ENCODE measurements at places on chromosomes 4 and X.

DNA sequence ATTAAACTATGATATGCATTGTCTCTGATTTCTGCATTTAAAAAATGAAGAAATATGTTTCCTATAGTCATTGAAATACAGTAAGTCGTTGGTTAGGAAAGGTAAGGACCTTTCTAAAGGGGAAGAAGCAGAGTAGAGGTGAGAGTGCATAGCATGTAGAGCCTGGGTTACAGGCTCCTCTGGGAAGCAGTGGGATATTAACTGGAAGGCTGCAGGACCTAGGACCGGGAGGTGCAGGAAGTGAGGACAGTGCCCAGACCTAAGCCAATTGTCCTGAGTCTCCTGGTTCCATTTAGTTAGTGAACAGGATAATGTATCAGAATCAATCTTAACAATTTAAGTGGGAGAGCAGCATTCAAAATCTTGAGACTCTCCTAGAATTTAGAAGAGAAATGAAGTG is 237.1 kb upstream of the NUDT6 start:
- DNase-seq = no peak

GRCh38 chr4:118400356-118400755 is 47.6 kb upstream of the PRSS12 start:
- no peak for DNase-seq

DNA sequence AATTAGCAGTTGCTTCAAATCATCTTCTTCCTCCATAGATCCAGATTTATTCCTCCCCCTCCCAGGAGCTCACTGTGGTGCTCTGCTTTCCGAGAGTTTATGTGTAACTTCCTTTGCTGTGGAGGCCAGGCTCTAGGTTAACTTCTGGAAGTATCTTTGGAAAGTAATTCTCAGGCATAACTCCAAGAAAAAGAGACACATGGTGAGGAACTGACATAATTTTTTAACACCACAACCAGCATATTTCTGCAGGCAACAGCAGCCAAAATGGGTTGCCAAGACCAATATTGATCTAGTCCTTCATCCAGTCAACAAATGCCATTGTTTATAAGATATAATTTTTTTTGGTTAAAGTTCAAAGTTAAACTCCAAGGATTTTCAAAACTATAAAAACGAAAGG is 114.5 kb upstream of the RBPJ start:
- no peak for DNase-seq

GRCh38 chrX:110133735-110134370 is 130.9 kb downstream of the TMEM164 start:
- no peak for DNase-seq

DNA sequence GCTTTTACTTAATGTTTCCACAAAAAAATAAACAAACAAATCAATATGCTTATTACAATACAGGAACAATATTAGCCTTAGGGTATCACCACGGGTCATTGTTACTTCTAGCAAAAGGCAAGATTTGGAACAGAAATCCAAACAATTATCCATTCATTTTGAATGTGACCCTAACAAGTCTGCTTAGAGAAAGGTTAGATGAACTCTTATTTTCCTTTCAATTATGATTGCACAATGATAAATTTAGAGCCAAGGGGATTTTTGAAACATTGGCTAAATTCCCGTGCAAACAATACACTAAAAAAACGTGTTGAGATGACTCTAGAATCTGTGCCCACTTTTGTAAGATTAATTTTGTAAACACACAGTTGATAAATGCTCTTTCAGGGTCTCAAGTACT is 474.7 kb downstream of the PCDH7 start:
- DNase-seq = no peak

GRCh38 chrX:37468124-37468739 is 103.2 kb upstream of the LANCL3 start:
- DNase-seq = no peak

- no peak for DNase-seq
Observed at GRCh38 chrX:68908071-68908470, 79.2 kb downstream of the EFNB1 start.

DNA sequence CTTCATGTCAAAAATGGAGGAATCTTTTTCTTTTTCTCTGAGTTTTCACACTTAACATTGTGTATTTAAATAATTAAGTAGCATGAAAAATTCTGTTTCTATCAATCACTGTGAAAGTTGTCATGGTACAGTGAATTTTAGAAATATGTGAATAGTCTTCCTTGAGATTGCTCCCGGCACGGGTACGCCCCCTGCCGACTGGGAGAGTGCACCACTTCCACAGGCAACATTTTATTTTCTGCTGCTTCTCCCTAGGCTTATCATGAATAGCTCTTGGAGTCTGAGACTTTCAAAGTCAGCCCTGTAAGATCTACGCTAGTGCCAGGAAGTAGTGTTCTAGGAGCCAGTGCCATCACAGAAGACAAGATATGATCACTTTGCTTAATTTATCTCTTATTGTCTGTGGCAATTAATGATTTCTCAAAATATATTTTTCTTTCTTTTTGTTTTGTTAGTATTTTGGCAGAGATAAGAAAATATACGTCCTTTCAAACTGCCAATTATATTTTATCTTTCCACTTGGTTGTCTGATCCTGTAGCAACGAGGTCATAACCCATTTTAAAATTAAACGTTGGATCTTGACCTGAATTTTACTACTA is 763.8 kb upstream of the AADAT start:
- no peak for DNase-seq

DNA sequence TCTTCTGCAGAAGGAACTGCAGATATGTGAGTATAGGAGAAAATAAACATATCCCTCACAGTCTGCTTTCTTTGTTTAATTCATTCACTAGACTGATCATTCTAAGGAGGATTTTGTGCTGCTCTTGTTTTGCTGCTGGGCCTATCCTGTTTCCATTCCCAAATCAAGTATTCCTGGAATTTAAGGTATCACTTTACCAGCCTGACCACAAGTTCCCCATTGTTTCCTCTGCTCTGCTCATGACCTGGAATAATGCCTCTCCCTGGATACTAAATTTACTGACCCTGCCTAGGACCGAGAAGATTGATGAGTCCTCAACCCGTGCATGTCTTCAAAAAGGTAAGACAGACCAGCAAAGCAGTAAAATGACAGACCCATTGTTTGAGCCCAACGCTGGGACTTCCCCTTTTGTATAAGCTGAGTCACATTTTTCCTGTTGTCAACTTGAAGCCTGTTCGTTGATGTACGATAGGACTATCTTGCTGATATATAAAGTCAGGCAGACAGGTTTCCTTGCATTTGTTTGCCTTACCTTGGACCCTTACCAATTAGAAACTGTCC is 85.5 kb upstream of the TET2 start:
- no peak for DNase-seq

GRCh38 chr4:34170946-34171345 is 2073.4 kb downstream of the ARAP2 start:
- DNase-seq = no peak

GRCh38 chr4:6910340-6910959 is 824 bp downstream of the TBC1D14 start:
- no peak for DNase-seq

- DNase-seq = no peak
Observed at GRCh38 chr4:28481565-28481964, 1620.9 kb downstream of the STIM2 start.

- no peak for DNase-seq
Observed at GRCh38 chr4:166308647-166309046, 435.6 kb downstream of the TLL1 start.

DNA sequence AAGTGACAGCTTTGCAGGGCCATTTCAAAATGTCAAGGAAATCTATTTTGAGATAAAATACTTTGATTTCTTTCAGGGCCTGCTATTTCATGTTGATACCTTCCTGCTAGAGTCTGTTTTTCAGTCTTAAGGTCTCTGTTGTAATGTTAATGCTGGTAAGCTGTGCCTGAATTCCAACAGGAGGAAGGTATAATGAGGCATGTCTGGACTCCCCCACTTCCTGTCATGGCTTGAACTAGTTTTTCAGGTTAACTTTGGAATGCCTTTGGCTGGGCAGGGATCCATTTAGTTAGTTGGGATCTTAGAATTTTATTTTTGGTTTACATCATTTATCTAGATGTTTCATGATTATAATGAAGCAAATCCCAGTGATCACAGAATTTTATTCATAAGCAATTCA is 279.0 kb downstream of the CFAP47 start:
- DNase-seq = no peak
